ENCODE measurements at places on chromosomes 2 and 18.

GRCh38 chr18:22230471-22230945 is 61.1 kb downstream of the GATA6 start:
- no peak for DNase-seq

- no peak for DNase-seq
These were observed 32.7 kb upstream of the PRLH start for GRCh38 chr2:237533668-237534161.

- DNase-seq: no peak
These were observed 235.1 kb downstream of the SEPTIN10 start for GRCh38 chr2:109378682-109379081.

- DNase-seq: no peak
These were observed 203.7 kb downstream of the SETBP1 start for GRCh38 chr18:44884431-44884830.

GRCh38 chr18:59079264-59079663 is 60.4 kb upstream of the SEC11C start:
- DNase-seq: no peak

DNA sequence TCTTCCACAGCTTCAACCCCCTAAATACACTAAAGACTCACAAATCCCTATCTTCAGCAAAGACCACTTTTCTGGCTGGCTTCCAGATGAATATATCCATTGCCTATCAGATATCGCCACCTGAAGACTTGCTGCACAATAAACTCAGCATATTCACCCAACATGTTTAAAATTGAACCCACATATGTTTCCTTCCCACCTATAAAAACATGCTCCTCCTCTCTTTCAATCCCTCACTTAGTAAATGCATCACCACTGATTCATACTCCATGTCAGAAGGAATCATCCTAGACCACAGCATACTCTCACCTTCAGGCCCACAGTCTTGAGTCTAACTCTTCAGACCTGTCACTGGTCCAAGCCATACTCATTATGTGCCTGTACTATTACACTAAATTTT is 5.3 kb downstream of the SPC25 start:
- no peak for DNase-seq

DNA sequence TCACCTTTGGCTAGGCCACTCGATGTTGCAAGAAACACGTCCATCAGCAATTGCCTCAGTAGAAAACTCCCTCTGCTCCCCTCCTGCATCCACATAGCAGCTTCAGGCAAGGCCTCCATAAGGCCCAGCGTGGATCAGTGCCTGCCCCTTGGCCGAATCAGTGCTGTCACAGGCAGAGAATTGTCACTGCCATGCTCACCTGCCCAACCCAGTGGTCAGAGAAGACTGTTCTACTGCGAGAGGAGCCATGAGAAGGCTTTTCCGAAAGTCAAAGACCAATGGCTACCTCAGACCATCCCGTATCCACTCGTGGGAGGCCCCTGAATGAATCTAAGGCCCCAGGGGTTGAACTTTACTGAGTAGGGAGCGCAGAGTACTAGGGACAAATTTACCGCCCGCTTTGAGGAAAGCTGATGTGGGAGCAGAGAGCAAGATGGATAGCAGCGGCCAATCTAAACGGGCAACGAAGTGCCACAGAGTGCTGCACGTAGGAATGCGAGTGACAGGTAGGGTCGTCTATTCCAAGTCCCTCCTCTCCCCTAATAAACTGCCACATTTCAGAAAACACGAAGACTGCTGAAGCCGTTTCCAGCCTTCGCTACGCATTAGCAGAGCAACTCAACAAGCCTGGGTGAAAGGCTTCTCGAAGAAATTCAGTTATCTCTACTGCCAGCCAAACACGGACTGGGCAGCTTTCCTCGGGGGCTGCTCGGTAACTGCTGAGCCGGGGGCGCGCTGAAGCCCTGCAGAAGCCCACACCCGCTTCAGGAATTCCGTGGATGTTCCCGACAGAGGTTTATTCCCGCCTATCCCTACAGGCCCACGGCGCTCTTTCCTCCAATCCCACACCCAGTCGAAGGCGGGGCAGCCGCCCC is 968 bp upstream of the RALBP1 start:
- DNase-seq: no peak

DNA sequence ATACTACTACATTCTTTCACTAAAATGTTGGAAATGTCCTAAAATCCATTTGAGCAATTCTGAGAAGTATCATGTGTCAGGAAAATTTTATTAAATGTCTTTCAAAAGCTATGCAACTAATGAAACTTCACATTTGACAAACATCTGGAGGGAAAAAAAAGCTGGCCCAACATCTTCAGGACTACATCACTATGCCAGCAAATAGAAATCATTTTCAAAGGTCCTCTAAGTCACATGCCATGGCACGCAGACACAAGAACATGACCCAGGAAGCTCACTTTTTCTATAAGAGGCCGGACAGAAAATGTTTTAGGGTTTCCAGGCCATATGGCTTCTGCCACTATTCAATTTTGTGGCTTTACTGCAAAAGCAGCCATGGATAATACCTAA is 11.6 kb downstream of the KANSL3 start:
- no peak for DNase-seq

DNA sequence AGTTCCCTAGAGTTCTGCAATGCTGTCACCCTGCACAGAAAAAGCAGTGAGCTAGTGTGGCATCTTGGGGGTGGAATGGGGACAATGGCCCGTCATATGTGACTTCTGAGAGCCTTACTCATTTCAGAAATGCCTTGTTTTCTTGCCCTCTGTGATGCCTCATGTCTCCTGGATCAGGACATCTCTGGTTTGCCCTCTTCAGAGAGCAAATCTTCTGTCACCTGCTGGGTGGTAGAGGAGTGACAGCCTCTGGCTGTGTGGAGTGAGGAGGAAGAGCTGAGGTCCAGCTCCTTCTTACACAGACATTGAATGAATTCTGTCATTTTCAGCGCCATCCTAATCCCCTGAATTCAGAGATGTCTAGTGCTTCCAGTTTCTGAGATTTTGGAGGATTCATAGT is 55.6 kb upstream of the PHLPP1 start:
- no peak for DNase-seq

DNA sequence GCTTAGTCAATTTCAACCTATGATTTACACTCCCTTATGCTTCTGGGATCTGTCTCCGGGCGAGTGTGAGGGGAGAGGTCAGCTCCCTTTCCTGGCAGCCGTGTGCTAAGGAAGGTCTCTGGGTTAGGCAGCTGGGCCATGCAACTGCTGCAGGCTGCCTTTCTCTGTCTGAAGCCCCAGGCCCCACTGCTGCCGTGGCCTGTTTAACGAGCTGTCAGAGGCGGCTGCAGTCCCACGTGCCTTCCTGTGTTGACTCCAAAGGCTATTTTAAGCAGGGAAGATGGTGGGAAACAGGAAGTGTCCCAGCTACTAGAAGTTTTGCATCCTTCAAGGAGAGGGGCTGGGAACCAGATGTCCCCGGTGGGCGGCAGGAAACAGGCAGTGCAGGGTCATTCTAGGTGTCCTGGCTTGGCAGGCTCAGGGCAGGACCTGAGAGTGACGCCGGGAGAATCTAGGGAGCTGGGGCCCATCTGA is 186.4 kb downstream of the TNS1 start:
- no peak for DNase-seq

All from NCI-H1092 (cell line).